ENCODE measurements at places on chromosomes 5 and 9.
A peak's percentile ranks its signal among the peaks of the same experiment; 100 is the strongest.

DNA sequence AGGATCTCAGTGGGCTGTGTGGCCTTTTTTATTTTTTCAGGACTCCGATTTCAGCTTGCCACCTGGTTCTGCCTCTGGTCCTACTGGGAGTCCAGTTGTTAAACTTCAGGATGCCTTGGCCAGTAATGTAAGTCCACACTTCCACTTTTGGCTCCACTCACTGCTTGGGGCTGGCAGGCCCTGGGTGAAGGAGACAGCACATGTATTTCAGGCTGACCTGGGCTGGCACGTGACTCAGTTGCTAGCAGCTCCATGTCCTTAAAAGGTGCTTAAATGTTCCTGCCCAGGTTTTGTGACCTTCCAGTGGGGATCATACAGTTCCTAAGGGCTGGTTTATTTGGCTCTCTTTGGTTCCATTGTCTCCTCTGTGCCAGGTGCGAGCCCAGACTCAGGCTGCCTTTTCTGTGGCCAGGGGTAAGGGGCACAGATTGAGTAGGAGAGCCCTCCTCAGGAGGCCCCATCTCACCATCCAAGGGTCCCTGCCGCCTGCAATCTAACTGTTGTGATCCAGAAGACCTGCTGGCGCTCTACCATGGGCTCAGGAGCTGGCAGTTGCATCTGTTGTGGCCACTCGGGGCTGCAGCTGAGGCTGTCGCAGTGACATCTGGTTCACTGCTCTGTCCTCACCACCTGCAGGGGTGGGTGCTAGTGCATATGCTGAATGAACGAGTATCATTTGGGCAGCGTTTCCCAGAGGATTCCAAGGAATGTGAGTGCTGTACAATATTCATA, 19.2 kb upstream of the POMT1 start:
- no peak for DNase-seq

GRCh38 chr5:149831492-149831891, 101.4 kb downstream of the PPARGC1B start:
- peak; percentile 18 for DNase-seq

- no peak for DNase-seq
Measured at GRCh38 chr5:95856501-95856981, 34.0 kb upstream of the GLRX start.

- DNase-seq = no peak
Measured at GRCh38 chr5:132098151-132098594, 24.6 kb downstream of the CSF2 start.

GRCh38 chr5:54278979-54279717, 31.2 kb downstream of the ARL15 start:
- no peak for DNase-seq

DNA sequence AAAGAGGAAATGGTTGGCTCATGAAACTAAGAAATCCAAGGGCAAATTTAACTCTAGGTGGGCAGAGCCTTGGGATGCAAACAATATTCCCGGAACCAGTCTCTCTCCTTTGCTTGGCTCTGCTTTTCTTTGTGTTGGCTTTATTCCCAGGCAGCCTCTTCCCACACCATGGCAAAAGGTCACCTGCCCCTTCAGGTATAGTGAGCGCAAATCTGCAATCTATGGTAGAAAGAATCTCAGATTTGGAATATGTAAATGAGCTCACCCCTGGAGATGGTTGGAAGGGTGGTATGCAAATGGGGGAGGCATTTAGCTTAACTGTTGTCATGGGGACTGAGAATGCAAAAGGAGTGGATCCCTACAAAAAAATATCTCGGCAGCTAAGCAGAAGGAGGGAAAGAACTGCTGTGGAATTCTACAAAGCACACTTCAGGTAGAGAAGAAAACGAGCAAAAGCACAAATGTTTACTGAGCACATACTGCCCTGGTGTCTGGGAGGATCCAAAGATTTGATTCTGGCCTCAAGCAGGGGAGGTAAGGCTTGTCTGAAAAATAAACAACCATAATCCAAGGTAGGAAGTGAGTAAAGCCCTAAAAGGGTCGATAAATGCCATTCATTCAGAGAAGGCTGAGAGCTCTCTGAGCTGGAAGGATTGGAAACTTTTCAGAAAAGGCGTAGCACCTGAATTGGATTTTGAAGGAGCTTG, 139.7 kb downstream of the TLE1 start:
- DNase-seq = no peak

DNA sequence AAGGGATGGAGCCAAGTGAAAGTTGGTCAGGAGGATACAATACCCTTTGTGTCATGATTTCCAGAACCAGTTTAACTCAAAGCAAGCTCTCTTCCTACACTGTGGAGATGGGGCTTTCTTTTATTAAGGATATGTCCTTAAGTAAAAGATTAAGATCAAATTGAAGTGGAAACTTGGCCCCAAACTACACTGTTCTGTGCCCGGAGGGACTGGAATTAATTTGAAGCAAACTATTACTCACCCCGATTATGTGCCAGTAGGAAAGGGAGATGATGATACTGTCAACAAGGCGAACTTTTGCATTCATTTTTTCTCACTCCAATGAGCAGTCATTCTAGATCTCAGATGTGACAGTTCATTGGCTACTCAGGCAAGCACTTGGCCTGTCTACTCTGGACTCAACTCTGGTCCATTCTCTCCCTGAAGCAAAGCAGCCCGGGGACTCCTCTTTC, 186.7 kb downstream of the NTRK2 start:
- DNase-seq = no peak

GRCh38 chr5:81751836-81752643, 1.1 kb upstream of the SSBP2 start:
- peak; percentile 83 for DNase-seq

DNA sequence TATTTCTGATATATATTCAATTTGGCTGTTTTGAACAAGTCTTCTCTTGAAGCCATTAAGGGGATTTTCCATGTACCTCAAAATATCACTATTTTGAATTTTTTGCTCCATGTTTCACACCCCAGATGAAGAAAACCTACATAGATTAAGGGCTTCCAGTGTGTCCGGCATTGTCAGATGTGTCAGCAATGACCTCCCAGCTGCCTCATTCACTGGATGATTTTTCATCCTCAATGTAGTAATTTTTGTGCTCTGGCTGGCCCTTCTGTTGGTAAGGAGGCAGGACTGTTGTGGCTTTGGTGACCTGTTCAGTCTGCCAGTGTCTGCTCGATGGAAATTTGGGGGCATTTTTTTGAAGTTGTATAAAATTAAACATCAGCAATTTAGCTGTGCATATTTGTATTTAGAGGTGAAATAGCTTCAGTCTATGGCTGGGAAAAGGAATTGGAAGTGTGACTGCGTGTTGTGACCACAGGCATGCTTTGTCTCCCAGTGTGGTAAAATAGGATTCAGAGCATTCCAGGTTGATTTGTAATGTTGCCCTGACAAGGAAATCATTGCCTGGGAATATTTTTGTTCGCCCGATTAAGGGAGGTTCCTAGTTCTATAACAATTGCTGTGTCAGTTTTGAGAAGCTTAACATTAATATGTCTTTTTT, 312.4 kb downstream of the ARHGEF28 start:
- DNase-seq = no peak

- no peak for DNase-seq
Measured at GRCh38 chr9:4864698-4865097, 72.0 kb downstream of the RCL1 start.

DNA sequence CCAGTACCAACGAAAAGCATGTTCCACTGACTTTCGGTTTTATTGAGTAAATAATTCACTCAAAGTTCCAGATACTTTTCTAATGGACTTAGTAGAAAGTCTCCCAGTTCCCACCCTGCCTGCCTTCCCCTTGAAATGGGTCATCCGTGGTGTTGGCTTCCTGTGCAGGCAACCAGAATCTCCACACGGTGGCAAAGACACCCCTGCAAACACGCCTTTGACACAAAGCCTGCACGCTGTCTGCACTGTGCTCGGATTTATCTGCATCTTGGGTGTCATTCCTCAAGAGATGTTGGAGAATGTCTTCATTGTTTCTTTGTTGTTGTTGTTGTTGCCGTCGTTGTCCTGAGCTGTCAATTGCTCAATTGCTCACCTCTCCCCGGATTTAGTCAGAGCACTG, 150.0 kb upstream of the IRX2 start:
- DNase-seq = no peak

DNA sequence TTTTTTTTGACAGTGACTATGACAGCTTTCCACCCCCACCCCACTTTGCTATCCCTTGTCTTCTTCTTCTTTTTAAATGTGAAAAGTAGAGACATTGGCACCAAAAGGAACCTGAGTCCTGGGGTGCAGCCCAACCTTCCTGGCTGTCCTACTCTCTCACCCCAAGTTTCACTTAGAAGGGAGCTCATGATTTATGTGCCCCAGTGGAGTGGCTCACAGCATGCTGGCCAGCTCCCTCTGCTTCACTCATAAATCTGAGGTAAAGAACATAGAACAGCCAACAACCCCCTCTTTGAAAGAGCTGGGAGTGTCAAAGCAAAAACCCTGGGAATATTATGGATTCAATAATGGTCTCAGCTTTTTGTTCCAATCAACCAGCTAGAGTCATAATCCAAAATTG, 196.3 kb upstream of the DAPK1 start:
- DNase-seq = no peak

DNA sequence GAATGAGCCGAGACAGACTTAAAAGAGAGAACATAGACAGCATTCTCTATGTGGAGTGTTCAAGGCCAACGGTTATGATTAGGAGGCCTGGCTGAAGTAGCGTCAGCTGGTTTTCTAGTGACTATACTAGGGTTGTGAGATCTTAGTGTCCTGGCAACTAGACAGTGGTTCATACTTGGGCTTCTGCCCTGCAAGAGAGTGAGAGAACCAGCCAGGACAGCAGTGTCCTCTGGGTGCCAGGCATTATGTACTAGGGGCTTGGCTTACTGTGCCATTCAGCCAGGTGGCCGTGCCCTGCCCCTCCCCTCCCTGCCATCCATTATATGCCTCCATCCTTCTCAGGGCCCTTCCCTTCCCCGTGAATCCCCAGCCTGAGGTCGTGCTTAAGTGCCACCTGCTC, 56.8 kb downstream of the TRIO start:
- no peak for DNase-seq

DNA sequence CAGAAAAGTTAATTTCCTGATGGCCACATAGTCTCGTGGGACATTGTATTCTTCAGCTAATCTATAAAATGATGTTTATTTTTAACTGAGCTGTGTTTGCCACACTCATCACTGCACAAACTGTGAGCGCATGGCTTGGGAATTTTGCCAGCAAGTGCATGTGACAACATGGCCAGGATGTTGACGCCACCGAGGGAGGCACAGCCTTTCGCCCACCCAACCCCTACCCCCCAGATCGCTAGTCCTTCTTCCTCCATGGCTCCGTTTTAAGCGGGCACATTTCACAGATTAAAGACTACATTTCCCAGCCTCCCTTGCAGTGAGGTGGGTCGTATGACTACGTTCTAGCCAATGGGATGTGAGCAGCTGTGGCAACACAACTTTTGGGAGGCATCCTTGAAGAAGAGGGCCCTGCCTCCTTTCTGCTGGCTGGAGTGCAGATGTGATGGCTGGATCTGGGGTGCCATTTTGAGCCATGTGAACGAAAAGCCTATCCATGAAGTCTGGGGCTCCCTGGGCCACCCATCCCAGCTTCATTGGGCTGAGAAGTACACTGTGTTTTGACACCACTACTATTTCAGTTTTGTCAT, 7.9 kb downstream of the NRARP start:
- DNase-seq = no peak

- DNase-seq = no peak
Measured at GRCh38 chr9:23556459-23556858, 269.6 kb downstream of the ELAVL2 start.

- no peak for DNase-seq
Measured at GRCh38 chr9:121987314-121987713, 105.8 kb downstream of the TTLL11 start.

- no peak for DNase-seq
Measured at GRCh38 chr9:35745569-35745968, 3.5 kb downstream of the GBA2 start.

- no peak for DNase-seq
Measured at GRCh38 chr5:54765165-54766028, 220.0 kb downstream of the ESM1 start.

- no peak for DNase-seq
Measured at GRCh38 chr5:140251527-140251973, 51.4 kb downstream of the PFDN1 start.

DNA sequence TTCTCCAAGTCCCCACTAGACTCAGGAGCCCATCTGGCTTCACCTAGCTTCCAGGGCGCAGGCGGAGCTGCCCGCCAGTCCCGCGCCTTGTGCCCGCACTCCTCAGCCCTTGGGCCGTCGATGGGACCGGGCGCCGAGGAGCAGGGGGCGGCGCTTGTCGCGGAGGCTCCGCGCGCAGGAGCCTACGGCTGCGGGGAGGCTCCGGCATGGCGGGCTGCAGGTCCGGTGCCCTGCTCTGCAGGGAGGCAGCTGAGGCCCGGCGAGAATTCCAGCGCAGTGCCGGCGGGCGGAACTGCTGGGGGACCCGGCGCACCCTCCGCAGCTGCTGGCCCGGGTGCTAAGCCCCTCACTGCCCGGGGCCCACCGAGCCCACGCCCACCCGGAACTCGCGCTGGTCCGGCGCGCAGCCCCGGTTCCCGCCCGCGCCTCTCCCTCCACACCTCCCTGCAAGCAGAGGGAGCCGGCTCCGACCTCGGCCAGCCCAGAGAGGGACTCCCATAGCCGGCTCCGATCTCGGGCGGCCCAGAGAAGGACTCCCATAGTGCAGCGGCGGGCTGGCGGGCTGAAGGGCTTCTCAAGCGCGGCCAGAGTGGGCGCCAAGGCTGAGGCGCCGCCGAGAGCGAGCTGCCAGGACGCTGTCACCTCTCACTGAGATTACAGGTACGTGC, 78.1 kb upstream of the PJA2 start:
- no peak for DNase-seq

- no peak for DNase-seq
Measured at GRCh38 chr9:124438091-124438490, 12.2 kb upstream of the ADGRD2 start.

- no peak for DNase-seq
Measured at GRCh38 chr5:81607693-81608092, 143.2 kb downstream of the SSBP2 start.

GRCh38 chr9:16752601-16753000, 117.9 kb downstream of the BNC2 start:
- no peak for DNase-seq

- no peak for DNase-seq
Measured at GRCh38 chr5:25094219-25094618, 449.4 kb upstream of the CDH10 start.

- no peak for DNase-seq
Measured at GRCh38 chr5:119049824-119050449, 20.9 kb upstream of the DMXL1 start.

- peak; percentile 91 for DNase-seq
Measured at GRCh38 chr5:10460252-10460906, 18.7 kb downstream of the ROPN1L start.

DNA sequence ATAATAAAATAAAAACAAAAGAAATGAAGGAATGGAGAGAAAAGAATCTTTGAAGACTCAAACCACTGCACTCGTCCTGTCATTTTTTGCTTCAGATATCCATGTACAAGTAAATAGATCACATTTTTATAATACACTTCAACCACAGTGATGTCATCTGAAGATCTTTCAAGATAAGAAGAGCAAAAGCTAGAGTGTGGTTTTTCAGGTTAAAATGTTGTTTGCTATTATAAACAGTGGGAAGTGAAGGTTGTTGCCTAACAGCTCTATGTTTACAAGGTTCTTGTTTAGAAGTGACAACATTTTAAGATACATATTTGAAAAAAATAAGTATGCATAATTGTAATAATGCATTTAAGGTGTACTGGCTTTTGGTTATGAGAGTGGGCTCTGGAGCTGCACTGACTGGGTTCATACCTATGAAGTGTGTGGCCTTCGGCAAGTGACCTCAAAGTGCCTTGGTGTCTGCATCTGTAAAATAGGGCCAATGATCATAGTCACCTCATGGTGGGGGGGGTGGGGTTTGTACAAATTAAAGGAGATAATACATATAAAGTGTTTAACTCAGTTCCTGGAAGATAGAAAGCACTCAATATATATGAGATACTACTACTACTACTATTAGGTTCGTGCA, 45.5 kb upstream of the IL7R start:
- no peak for DNase-seq

Measured in Right ventricle myocardium inferior (tissue), 1 donor.